ENCODE measurements at places on chromosomes 7 and 10.

DNA sequence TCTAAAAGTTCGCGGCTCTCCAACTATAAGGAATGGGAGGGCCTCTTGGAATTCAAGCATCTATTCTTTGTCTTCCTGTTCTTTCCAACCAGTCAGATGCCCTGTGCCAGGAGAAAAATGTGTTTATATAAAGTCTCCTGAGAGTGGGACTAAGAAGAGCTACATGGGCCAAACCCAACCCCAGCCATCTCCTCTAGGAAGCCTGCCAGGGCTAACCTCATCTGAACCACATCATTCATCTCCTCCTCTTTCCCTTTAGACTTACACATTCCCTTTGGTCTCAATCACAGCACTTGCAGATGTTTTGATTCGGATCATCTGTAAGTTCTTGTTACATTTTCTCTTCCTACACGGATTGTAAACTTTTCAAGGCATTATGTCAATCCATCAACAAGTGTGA is 62.6 kb downstream of the DOCK4 start:
- no peak for DNase-seq

DNA sequence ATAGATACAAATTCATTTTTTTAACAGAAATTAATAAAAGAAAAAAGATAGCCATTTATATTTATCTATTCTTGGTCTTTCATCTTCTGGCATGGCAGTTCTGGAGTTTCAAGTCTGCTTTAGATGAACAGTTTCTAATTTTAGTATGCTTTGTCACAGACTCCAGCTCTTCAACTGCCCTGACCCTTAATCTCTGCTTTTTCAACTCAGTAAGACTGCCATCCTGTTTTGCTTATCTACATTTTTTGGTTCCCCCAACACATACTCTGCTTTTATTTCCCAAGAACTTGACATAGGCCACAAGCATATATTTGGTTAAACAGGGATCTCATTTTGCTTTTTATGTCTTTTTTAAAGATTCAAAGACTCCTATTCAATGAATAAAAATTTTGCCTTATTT is 309.3 kb upstream of the KCND2 start:
- no peak for DNase-seq

DNA sequence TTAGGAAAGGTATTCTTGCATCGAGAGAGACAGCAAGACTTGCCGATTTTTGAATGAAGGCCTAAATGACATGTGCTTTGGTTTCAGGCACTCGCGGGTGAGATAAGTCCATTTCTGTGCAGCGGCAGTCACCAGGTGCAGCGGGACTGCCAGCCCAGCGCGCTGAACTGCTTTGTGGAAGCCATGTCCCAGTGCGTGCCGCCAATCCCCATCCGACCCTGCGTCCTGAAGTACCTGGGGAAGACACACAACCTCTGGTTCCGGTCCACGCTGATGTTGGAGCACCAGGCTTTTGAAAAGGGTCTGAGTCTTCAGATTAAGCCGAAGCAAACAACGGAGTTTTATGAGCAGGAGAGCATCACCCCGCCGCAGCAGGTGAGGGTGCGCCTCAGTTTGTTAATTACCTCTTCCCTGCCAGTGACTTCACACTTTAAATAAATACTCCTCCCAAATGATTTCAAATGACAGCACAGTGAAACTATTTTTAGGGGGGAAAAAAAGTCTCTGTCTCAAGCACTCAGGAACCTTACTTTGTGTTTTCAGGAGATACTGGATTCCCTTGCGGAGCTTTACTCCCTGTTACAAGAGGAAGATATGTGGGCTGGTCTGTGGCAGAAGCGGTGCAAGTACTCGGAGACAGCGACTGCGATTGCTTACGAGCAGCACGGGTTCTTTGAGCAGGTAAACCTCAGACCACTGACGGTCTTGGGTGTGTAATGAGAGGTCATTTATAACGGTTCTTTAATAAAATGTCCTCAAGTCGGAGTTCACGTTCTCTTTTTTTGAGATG is 98.3 kb downstream of the TRRAP start:
- DNase-seq: no peak

- DNase-seq: no peak
Observed at GRCh38 chr10:4333459-4333894, 492.5 kb upstream of the AKR1E2 start.

DNA sequence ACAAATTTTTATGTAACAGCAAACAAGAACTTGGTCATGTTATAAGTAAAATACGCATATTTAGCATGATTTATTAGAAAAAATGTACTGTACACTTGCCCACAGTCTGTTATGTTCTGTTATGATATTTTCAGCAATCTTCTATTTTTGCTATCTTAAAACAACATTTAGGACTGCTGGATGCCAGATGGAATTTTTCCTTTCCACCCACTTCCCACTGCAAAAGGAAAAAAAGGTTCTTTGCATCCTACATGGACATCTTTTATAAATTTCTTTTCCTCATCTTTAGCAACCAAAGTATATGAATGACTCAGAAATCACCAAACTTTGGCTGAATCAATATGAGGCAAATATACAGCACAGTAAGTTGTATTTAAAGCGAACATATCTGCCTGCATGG is 146.0 kb downstream of the RAPGEF5 start:
- no peak for DNase-seq

- no peak for DNase-seq
Observed at GRCh38 chr7:47239034-47239433, 342.9 kb downstream of the TNS3 start.

DNA sequence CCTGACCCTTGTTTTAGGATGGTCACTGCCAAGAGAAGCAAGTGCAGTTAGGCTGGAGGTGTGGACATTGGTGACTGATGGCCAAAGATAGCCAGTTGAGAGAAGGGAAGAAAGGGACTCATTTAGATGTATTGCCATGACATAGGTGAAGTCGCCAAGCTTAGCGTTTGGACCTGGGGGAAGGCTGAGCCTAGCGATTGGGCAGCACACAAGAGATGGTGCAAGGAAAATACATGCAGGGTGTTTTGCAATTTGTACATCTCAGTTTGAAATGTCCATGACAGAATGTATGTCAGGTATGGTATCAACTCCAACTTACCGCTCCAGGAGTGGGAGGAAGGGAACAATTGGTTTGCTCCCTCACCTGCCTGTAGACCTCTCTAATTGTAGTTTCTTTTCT is 134.3 kb downstream of the MAPK8 start:
- no peak for DNase-seq

DNA sequence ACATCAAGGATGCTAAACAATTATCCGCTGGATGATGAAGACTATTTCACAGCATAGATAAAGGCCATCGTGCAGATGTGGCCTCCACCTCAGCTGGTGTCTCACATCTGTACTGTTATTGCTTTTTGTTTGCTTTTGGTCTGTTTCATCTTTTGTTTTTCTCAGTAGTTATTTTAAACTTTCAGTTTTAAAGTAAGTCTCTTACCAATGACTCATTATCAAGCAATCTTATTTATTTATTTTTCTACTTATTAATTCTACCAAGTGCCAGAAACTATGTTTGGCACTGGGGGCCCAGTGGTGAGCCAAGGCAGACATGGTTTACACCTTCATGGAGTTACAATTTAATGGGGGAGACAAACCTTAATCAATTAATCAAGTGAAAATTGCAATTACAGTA is 250.9 kb upstream of the TMEM72 start:
- no peak for DNase-seq

- no peak for DNase-seq
Observed at GRCh38 chr7:54933643-54934042, 85.2 kb upstream of the EGFR start.

DNA sequence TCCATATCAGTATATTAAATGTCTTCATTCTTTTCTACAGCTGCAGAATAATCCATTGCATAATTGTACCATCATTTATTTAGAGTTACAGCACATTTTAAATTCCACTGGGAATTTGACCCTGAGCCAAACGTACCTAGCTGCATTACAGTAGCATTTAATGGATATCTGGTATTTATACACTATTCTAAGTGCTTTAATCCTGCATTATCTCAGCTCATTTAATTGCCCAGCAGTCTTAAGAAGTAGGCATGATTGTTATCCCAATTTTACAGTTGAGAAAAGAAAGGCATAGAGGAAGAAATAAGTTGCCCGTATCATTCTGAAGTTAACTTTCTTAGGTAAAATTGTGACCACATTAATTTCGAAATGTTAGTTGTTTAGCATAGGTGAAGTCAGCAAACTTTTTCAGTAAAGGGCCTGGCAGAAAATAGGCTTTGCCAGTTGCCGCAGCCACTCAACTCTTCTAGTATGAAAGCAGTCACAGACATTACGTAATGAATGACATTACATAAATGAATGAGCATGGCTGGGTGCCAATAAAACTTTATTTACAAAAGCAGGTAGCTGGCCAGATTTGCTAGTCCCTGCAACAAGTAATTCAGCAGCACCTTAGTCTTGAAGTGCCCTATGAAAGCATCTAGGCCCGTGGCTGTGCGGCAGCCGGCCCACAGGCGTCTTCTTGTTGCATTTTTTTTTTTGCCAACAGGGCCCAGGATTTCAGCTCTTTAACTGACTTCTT is 30.0 kb downstream of the GUSB start:
- DNase-seq: no peak

DNA sequence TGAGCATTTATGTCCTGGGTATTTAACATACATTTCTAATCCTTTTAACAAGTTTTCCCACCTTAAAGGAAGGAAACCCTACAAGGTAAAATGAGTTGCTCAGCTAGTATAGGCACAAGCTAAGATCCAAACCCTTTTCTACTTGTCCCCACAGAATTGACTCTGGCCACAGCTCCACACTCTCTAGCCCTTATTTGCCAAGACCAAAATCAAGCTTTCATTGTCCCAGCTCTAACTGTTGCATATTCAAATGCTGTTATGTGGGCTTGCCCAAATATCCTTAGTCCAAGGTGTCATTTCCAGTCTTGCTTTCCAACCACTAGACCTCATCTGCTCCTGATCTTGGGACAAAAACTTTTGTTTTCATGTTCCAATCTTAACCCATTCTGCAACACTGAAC is 31.3 kb upstream of the LSM8 start:
- DNase-seq: no peak

DNA sequence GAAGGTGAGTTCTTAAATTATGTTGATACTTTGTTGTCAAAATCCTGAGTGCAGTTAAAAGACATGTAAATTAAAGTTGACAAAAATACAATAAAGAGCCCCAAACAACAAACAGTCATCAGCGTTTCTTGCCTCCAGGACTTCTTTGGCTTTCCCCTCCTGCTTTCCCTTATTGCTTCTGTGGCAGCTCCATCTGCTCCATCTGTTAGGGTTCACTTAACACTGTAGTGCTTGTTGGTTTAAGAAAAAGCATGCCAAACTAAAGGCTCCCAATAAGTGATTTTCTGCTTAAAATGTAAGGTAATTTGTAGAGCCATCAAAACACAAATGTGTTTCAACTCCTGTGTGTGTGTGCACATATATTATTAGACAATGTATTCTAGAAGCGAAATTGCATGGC is 254.3 kb upstream of the GNAI1 start:
- no peak for DNase-seq

DNA sequence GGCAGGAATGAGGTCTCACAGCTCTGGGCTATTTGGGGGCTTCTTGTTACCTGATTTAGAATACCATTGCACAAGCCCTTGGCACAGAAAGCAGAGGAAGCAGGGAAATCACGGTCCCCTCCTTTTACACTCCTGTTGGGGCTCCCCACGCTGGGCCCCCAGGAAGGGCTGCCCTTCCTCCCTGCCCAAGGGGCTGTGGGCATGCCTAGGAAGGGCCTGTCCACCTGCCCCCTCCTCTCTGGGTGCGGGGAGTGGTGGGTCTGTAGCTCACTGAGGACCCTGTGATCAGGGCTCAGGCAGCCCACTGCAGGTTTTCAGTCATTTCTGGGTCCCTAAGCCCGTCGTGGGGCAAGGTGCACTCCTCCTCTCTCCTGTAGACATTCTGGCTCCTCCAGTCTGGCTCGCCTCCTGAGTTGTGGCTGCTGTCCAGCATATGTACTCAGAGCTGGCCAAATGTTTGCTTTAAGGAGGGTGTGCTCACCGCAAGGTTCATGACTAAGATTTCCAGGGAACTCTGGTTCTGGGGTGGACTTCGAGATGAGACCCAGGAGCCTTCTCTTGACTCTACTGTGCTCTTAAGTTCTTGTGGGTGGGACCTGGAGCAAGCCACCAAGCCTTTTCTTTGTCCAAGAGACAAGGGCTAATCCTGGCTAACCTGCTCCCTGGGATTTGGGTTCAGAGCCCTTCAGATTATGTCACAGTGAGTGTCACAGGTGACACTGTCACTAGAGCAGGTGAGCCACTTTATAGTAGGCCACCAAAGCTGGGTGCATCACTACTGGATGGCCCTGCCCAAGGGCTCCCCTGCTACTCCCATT is 56.0 kb downstream of the TACR2 start:
- DNase-seq: no peak

- DNase-seq: no peak
Observed at GRCh38 chr7:102289057-102289456, 2.4 kb downstream of the SH2B2 start.

GRCh38 chr7:120709252-120709971 is 148.5 kb downstream of the TSPAN12 start:
- no peak for DNase-seq

GRCh38 chr10:63866747-63867140 is 345.5 kb downstream of the REEP3 start:
- no peak for DNase-seq

DNA sequence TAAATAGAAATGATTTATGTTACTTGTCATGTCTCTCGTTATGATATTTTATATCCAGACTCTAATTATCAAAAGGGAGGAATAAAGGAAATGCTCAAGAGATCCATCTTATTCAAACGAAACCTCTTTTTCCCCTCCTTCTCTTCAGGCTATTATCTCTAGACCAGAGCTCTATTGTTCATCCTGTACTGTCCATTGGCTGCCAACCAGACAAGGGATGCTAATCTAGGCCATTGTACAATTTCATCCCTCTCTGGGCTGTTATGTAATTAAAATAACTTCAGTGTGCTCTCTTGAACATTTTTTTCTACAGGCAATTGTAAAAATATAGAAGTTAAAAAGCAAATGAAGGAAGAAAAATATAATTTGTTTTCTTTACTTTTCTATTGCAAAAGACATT is 220.4 kb downstream of the HDAC9 start:
- no peak for DNase-seq

- DNase-seq: no peak
Observed at GRCh38 chr7:137930581-137930980, 71.3 kb downstream of the CREB3L2 start.

GRCh38 chr7:79647711-79648110 is 194.2 kb upstream of the MAGI2 start:
- DNase-seq: no peak

DNA sequence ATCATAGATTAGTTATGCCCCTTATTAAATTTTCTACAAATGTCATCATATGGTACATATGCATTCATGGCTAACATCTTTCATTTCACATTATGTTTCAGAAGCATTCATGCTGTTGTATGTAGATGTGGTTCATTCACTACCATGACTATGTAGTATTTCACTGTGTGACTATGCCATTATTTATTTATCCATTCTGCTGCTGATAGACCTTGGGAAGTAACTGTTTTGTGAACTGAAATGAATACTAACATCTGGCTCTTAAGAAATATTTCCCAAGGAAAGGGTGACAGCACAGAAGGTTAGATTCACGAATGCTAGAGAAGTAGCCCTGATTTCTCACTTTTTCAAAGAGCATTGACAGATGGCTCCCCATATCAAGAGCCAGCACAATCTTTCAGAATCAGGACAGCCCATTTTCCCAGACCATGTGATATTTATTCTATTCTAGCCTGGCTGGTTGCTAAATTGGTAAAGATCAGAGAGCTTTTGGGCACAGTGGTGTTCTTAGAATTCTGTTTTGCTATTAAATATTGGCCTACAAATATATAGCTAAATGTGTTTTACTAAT is 157.4 kb downstream of the DYNC1I1 start:
- DNase-seq: no peak

- no peak for DNase-seq
Observed at GRCh38 chr7:82527851-82528250, 84.3 kb upstream of the CACNA2D1 start.

All from WTC11 (cell line).